Activated CD4-positive, CD25-positive, alpha-beta regulatory T cell (primary cell): ENCODE measurements at places on chromosomes 3 and 15.

- no peak for DNase-seq
Observed at GRCh38 chr3:190326361-190326760, 4.1 kb upstream of the CLDN1 start.

GRCh38 chr15:29061746-29062145 is 176.0 kb downstream of the APBA2 start:
- DNase-seq: no peak

DNA sequence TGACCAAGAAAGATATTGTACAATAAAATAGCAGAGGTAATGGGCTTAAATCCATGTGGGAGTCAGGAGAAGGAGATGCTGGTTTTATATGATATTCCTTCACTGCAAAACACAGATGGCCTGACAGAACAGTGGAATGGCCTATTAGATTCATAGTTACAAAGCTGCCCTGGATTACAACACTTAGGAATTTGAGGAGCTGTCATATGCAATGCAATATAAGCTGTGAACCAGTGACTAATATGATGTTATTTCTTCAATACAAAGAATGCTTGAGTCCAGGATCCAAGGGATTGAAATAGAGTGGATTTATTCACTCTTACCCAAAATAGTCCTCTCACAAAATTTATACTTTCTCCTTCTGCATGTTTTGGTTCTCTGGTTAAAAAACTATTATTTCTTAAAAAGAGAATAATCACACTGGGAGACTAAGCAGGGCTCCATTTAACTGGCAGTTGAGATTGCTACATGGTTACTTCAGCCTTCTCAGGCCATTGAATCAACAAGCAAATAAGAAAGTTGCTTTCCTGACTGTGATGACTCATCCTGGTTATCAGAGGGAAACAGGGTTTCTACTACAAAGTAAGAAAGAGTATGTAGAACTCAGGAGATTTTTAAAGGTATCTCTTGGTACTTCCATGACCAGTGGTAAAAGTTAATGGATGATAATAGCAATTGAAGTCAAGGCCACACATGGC is 79.8 kb upstream of the ZPLD1 start:
- DNase-seq: no peak

- no peak for DNase-seq
Observed at GRCh38 chr15:71146580-71146982, 31.3 kb downstream of the THSD4 start.

GRCh38 chr3:53380306-53380705 is 33.0 kb upstream of the DCP1A start:
- DNase-seq: no peak

- DNase-seq: no peak
Observed at GRCh38 chr3:183513046-183513706, 42.3 kb downstream of the KLHL6 start.

DNA sequence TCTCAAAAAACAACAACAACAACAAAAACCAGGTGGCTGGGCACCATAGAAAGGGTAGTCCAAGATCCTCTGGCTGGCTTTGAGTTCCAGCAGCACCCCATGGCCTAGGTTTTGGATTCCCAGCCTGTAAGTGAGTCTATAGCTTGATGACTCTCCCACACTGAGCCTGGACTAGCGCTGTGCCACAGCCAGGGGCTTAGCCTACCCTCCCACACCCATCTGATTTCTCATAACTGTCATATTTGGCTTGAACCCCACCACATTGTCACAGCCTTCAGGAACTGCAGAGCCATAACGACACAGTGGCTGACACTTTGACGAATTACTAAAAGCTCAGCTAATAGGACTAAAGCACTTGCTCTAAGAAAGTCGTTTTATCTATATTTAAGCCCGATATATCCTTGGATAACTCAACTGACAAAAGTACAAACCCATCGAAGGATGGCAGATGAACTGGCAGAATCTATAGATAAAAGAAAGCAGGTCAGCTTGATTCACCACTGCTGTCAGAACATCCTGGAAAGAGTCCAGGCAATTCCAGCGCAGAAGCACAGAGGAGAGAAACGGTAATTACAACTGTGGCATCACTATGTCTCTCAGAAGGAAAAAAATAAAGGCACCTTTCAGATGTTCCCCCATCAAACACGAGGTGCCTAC is 62.1 kb downstream of the HOMER2 start:
- no peak for DNase-seq

DNA sequence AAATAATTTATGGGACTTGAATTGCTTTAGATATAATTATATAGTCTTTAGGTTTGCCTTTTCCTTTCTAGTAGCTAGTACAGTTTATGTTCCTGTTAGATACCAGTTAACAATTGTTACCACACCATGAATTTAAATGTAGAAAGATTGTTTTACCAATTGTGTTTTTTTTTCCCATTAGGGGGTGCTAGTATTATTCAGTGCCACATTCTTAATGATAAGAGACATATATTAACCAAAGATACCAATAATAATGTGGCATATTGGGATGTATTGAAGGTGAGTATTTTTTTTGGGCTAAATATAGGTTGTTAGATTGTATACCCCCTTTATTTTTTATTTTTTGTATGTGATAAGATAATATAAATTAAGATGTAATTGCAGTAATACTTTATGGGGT is 27.7 kb downstream of the WDR48 start:
- DNase-seq: no peak

- no peak for DNase-seq
Observed at GRCh38 chr15:39054128-39054732, 489.6 kb upstream of the RASGRP1 start.

DNA sequence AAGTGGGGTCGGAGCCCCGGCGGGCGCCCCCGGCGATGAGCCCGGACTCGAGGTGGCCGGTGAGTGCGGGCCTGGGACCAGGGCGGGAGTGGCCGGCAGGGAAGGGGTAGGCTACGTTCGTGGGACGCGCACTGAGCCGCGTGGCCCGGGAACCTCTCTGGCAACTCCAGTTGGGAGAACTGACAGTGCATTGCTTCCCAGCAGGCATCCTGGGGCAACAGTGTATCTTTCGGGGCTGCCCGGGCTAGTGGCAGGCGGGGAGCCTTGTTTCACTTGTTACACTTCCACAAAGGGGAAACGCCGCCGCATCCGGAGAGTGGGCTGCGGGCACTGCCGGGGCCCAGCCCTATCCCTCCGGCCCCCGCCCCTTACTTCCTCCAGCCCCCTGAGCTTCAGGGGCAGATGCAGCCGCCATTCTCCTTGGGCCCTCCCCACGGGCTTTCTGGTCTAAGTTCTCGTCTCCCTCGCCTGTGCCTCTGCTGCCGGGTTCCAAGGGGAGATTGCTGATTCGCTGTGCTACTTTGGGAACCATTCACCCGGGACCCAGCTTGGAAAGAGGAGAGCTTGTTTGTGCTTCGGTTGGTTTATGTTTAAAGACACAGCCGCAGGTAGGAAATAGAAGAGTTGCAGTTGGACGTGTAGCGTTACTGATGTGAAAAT is 675 bp downstream of the BRPF1 start:
- no peak for DNase-seq

DNA sequence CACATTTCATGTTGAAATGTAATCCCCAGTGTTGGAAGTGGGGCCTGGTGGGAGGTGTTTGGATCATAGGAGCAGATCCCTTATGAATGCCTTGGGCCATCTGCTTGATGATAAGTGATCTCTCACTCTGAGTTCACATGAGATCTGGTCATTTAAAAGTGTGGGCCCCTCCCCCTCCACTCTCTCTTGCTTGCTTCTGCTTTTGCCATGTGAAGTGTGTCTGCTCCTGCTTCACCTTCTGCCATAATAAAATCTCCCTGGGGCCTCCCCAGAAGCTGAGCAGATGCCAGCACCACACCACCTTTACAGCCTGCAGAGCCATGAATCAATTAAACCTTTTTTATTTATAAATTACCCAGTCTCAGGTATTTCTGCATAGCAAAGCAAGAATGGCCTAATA is 14.2 kb upstream of the CD200R1L start:
- no peak for DNase-seq

DNA sequence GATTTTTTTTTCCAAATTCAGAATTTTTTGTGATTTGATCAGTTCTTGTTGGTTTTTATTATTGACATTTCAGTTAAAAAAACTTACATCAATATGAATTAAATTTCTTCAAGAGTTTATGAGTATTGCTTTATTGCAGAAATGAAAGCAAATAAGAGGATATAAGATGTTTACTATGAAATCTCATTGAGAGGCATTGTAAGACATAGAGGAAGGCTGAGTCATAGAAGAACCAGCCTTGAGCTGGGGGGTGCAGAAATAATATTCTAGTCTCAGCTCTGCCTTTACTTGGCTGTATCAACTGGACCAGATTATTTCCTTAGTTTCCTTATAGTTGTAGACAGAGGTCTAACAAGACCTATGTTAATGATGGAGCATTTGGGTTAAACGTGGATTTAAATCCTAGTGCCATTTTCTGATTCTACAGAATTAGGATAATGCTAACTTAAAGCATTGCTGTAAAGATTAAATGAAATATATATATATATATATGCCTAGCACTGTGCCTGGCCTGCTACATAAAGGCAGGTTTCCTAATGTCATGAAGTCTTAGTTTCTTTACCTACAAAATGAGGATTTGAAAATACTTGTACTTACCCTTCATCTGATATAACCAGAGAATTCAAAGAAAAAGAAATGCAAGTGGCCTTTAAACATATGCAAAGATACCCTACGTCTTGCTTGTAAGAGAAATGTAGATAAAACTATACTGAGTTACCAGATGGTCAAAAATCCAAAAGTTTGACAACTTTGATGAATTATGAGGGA is 7.3 kb downstream of the FAM98B start:
- DNase-seq: no peak

GRCh38 chr3:111677007-111677392 is 81.9 kb upstream of the ZBED2 start:
- DNase-seq: no peak

DNA sequence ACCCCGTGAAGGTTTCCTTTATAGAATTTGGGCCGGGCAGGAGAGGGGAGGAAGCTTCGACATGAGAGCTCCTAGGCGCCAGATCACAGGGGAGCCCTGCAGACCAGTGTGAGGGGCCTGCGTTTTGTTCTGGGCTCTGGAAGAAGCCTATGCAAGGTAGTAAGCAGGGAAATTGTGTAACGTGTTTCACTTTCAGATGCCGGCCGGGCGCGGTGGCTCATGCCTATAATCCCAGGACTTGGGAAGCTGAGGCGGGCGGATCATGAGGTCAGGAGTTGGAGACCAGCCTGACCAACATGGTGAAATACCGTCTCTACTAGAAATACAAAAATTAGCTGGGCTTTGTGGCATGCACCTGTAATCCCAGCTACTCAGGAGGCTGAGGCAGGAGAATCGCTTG is 65.2 kb downstream of the GABRG3 start:
- DNase-seq: no peak

DNA sequence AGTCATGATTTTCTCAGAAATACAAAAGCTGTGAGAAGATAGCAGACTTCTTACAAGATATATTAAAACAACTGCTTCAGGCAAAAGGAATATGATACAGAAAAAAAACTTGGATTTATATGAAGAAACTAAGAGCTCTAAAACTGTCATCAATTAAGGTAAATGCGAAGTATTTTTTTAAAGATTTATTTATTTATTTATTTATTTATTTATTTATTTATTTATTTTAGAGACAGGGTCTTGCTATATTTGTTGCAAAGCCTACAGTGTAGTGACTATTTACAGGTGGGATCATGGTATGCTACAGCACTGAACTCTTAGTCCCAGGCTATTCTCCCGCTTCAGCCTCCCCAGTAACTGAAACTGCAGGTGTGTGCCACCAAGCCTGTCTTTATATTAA is 274.3 kb upstream of the BCHE start:
- DNase-seq: no peak

DNA sequence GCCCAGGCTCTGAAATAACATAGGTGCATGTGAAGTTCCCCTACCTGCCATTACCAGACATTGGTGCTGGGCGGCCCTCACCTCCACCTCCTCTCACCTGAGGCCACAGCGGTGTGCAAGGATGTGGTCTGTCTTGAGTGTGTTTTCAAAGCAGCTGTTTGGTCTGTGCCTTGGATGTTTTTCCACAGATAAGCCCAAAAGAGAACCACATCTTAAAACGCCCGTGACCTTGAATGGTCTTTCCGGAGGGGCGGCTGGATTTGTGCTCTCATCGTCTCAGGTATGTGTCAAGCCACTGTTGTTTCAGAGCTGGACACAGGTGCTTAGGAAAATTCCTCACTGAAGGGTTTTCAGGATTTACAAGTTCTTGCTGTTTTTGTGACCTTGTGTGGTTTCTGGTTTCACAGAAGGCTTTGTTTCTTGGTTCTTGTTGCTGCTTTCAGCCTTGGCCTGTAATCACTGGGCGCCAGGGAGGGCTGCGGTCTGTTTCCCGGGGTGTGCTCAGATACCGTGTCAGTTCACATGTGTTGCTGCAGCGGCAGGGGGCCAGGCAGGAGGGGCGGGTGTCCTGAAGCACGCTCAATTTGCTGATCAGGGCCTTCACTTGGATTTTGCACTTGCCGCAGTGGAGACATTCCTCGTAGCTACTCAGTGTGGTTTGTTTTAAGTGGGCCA is 128.4 kb downstream of the IGF1R start:
- no peak for DNase-seq

DNA sequence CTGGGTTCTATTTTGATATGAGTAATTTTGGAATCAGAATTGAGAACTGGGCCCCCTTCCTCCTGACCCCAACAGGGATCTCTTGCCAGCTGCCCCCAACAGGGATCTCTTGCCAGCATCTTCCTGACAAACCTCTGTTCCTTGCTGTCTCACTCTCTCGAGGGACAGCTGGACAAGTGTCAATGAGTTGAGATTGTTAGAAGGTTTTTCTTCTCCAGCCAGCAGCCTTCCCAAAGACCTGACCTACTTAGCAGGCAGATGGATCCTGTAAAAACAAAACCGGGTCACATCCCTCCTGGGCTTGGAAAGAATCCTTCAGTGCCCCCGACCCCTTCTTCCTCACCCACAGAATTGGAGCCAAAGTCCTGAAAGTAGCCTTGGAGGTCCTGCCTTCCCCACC is 21.6 kb downstream of the LIMD1 start:
- DNase-seq: no peak

DNA sequence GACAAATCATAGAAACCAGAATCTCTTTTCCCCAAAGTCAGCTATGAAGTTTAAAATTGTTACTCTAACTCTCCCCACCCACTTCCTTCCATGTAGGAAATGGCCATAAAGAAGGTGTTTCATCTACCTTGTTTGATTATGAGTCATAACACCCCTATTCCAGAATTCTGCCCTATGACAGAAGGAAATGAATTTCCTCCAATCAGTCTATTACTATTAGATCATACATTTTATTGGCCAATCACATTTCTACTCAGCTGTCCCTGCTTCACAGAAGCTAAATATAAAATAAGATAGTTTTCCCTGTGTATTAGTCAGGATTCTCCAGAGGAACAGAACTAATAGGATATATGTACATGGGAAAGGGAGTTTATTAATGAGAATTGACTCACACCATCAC is 102.1 kb downstream of the TGFBR2 start:
- no peak for DNase-seq

DNA sequence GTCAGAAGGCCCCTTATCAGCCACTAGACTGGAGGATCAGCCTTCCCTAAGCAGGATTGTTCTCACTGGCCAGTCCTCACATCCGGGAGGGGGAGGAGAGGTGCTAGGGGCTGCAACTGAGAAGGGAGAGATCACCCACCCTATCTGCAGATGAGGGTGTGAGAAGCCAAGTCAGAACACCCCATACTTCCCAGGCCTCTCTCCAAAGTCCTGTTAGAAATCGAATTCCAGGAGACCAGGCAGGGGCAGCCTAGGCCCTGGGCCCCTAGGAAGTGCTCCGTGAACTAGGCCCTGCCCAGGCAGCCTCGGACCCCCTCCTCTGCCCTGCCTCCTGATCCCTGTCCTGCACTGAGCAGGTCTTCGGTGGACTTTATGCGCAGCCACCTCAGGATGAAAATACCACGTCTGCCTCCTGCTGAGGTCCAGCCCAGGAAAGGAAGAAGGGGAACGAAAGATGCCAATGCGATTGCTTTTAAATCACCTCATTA is 933 bp downstream of the DZIP1L start:
- no peak for DNase-seq
